NCI-H446 treated with DMSO at 0.1 percent for 48 hours (cell line): ENCODE measurements at places on chromosomes 12 and 14.

DNA sequence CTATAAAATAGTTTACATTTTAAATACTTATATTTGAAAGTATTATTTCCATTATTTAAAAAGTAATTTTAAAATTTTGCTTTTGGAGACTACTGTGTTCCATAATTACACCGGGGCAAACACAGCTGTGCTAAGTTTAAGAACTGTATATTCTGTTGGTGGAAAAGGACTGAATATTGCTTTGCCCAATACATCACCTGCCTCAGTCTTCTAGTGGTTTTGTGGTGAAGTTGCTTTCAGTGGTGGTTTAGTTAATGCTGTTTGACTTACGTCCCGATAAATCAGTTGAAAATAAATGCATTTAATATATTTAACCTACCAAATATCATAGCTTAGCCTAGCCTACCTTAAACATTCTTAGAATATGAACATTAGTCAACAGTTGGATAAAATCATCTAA lies 23.4 kb downstream of the FBXO34 start:
- no peak for DNase-seq

GRCh38 chr12:113749433-113749815 lies 216.7 kb downstream of the RBM19 start:
- no peak for DNase-seq

GRCh38 chr12:459430-460258 lies at the start of gene B4GALNT3:
TSS of gene B4GALNT3 (plus strand) at chr12:459939. CDS start at chr12:460377, 438 bp downstream.
- no peak for DNase-seq

DNA sequence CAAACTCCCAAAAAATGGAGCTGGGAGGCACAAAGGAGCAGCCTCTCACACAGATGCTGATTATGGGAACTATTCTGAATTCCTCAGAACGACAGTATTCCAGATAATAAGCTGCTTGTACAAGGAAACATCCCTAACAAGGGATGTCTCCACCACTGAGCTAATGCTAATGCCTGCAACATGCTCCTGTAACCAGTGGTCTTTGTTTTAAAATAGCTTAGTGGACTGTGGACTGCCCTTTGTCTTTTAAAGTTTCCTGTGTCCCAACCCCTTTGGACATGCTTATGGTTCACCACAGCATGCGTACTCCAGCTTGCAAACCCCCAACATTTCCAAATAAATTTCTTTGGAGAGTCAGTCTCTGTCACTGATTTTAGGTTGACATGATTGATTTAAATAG lies 16.4 kb upstream of the PITPNM2 start:
- no peak for DNase-seq

- DNase-seq: no peak
These were observed 766.7 kb upstream of the TBX3 start for GRCh38 chr12:115450710-115451109.

DNA sequence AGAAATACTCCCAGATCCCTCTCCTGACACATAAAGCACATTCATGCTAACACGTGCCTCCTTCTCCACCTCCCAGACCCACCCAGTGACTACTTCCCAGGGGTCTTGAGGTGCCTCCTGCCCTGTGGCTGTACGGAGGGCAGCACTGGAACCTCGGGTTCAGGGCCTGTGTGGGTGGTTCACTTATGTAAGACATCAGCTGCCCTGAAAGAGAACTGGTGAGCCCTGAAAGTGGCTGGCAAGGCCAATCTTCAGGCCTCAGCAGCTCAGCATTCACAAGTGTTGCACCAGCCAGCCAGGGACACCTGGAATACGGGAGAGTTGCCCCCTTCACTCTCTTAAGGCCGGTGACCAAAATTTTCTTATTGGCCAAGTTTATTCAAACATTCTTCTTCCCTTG lies 38.9 kb upstream of the NTF3 start:
- DNase-seq: no peak

GRCh38 chr12:24359418-24359817 lies 409.9 kb upstream of the SOX5 start:
- no peak for DNase-seq

DNA sequence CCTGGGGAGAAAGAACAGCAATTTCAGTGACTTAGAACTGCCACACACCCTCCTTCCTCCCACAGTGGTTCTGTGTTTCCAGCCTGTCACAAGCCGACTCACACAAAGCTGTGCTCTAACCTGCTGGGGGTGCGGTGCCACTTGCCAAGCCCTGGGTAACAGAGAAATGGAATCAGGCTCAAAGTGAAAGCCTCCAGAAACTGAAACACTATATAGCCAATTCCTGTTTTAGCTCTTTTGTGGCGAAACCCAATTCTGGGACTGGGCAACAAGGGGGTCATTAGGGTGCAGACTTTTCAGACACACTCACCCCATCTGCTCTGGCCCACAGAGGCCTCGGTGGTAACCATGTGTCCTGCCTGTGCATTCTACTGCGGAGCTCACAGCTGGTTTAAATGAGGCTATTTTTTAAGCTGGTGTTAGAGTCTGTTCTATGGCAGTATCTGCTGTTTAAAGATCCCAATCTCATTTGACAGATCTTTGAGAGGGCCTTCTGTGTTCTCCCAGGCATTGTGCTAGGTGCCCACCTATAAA lies 15.2 kb upstream of the ACTR6 start:
- no peak for DNase-seq

DNA sequence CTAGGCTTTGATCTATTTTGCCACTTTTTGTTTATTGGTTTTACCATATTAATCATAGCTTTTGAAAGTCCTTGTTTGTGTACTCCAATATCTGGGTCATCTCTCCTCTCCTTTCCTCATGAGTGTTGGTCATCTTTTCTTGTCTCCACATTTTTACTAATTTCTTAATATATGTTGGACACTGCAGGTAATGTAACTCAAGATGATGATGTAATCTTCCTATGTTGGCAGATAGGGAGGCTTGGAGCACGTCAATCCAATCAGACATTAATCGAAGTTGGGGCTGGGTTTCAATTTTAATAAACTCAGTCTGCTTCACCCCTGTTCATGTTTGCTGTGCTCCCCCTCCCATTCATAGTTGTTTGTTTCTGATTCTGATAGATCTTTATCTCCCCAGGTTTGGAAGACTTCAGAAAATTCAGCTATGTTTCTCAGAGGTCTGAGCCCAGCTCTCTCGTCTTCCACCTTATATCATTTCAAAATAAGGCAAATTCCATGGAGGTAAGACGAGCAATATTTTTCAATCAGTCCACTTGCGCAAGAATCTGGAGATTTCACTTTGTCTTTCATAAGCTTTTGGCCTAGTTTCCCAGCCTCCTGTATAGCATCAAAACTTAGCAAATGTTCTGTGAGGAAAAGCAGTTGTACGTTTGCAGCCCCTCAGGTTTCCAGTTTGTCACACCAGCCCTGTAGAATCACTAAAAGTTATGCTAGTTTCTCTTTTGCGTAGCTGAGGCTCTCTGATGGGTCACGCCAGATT lies 504.1 kb downstream of the TMTC2 start:
- no peak for DNase-seq

GRCh38 chr14:54760866-54761575 lies 141.6 kb downstream of the GCH1 start:
- DNase-seq: no peak

- no peak for DNase-seq
These were observed 18.1 kb downstream of the ASPG start for GRCh38 chr14:104103446-104104075.

DNA sequence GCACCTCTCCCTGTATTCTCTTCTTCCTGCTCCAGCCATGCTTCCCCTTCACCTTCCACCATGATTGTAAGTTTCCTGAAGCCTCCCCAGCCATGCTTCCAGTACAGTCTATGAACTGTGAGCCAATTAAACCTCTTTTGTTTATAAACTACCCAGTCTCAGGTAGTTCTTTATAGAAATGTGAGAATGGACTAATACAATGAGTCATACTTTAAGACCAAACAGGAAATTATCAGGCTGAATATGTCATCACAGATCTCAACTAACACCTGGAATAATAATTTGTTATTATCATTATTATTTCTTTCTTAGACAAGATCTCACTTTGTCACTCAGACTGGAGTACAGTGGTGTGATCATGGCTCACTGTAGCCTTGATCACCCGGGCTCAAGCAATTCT lies 85.4 kb downstream of the KCNMB4 start:
- DNase-seq: no peak

- no peak for DNase-seq
These were observed 47.6 kb upstream of the PKP2 start for GRCh38 chr12:32944195-32944594.

GRCh38 chr12:26275313-26276131 lies 80.1 kb downstream of the SSPN start:
- no peak for DNase-seq

- peak; percentile 56 for DNase-seq
These were observed 54.5 kb upstream of the FRS2 start for GRCh38 chr12:69415471-69416275.

GRCh38 chr14:77284466-77284865 lies 13.5 kb upstream of the NGB start:
- peak; percentile 28 for DNase-seq

GRCh38 chr12:52156757-52157565 lies 34.9 kb downstream of the KRT80 start:
- DNase-seq: no peak

GRCh38 chr12:17609701-17610100 lies 480.3 kb downstream of the RERGL start:
- DNase-seq: no peak

- no peak for DNase-seq
These were observed 12.8 kb downstream of the HHIPL1 start for GRCh38 chr14:99657645-99658155.

- no peak for DNase-seq
These were observed 90.4 kb downstream of the SLC24A4 start for GRCh38 chr14:92413379-92413778.

GRCh38 chr12:80643961-80644360 lies 63.5 kb upstream of the MYF6 start:
- DNase-seq: no peak

- DNase-seq: no peak
These were observed 362.6 kb upstream of the CLEC14A start for GRCh38 chr14:38618514-38618913.

DNA sequence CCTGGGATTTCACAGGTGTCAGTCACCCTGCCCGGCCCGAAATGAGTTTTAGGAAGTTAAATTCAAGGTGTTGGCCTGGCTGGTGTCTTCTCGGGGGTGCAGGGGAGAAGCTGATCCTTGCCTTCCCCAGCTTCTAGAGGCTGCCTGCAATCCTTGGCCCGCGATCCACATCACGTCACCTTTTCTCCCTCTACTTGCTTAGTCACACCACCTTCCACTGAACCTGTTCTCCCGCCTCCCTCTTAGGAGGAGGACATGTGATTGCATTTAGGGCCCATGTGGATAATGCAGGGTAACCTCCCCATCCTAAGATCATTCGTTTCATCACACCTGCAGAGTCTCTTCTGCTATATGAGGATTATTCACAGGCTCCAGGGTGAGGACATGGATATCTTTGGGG lies 25.4 kb upstream of the ATXN2 start:
- DNase-seq: no peak

DNA sequence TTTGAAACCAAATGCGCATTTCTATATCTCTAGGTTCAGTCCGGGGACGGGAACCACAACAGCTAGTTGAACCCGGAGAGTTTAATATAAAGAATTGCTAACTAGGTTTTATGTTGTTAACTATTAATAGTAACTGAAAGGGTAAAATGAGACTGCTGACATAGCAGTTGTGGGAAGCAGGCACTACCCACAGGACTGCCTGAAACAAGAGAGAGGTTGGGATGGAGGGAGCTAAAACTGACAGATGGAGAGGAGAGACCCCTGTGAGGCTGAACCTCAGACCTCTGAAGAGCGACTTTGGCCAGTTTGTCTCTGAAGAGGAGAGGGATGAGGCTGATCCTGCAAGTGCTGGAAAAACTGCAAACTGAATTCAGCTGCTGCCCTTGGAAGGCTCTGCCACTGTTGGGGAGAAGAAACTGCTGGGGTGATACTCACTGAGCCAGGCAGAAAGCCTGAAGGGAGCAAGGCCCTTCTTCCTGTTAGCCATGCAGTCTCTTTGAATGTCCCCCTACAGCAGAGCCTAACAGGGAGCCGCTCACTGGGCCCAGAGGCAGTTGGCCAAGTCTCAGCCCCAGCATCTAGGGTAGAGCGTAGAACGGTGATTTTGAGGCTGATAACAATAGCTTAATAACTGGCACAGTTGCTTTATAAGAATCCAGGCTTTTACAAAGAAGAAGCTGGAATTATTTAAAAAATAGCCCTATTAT lies 172.2 kb downstream of the NPAS3 start:
- no peak for DNase-seq

- DNase-seq: no peak
These were observed 25.2 kb downstream of the HAL start for GRCh38 chr12:95970905-95971304.

DNA sequence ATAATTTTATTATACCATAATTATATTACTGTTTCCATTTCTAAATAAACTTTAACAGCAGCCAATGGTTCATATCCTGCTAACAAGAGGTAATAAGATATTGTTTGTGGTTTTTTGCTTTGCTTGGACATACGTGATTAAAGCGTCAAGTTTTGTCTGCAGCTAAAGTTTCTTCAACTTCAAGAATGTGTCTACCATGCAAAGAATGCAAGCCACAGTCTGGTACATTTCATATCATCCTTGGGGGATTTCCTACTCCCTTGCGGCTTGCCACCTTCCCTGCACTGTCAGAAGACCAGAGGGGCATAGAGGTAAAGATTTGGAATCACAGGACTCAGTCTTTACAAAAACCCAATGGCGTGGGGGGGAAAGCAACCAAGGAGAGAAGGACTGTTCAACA lies 125.2 kb downstream of the MED13L start:
- DNase-seq: no peak

DNA sequence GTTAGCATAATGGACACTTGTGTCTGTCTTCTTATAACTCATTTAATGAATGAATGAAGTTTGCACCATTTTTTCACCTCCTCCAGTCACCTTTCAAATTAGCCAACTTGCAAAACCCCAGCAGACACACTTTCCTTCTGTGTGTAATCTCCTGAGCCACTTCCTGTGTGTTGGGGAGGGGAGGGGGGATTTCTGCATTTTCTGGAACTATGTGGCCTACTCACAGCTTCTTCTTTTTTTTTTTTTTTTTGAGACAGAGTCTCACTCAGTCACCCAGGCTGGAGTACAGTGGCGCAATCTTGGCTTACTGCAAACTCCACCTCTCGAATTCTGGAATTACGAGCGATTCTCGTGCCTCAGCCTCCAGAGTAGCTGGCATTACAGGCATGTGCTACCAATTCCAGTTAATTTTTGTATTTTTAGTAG lies 4.1 kb upstream of the SERPINA1 start:
- no peak for DNase-seq

DNA sequence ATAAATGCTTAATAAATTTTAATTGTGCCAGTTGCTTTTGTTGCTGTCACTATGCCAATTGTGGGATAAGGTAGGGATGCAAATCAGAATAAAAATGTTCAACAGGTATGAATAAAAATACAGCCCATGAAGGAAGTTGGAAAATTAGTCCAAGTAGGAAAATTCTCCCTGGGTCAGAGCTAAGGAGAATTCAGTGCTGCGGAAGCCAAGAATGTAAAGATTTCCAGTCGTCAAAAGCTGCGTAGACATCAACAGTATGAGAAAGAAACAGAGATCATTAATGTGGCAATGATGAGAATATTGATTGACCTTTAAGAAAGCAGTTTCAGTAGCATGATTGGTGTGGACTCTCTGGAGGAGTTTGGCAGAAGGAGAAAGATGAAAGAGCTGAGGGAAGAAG lies 87.9 kb downstream of the PLEKHA5 start:
- no peak for DNase-seq

- DNase-seq: no peak
These were observed 7.6 kb downstream of the FLRT2 start for GRCh38 chr14:85537526-85537925.
